Fibroblast of gingiva (primary cell): ENCODE measurements at places on chromosomes 6 and 20.

- no peak for DNase-seq
These were observed 488.5 kb upstream of the BTBD3 start for GRCh38 chr20:11429168-11429567.

DNA sequence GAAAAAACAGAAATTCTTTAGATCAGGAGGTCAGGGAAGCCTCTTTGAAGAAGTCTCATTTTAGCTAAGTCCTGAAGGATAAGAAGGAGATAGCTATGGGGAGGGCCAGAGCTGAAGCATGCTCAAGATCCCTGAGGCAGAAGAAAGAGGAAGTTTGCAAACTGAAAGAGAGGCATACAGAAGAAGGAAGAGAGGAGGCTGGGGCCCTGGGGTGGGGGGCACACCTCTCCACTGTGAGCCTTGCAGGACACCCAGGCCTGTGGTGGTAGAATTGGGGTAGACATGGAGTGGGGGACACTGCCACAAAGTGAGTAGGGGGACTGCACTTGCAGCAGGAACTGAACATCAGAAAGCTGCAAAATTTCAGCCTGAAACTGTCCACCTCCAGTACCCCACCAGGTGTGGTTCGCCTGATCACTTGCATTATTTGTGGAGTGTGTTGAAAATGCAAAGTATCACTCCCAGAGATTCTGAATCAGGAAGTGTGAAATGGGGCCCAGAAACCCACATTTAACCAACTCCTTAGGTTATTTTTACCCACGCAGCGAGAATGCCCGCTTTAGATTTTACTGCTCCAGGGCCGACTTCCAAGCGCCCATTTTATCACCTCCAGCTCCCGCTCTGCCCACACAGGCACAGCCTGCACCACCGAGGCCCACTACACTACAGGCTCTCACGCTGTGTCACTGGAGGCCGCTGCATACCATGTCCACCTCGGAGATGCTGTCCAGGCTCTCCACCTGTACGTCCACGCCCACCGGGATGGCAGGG lies 44.0 kb downstream of the GABRR2 start:
- DNase-seq = no peak

DNA sequence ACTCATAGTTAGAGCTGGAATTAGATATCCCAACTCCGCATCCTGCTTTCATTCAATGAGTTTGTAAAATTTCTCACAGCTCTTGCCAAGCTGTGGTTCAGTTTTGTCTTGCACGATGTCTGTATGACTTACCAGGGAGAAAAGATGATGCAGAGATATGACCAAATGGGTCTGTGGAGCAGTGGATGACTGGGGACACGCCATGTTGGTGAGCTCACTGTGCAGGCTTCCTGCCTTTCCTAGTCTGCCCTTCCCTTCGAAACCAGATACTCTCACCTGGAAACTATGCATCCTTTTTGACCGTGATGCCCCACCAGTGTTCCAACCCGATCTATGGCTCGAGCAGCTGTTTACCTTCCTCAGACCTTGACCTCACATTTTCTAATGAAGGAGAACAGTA lies 262.7 kb upstream of the BMP2 start:
- no peak for DNase-seq

DNA sequence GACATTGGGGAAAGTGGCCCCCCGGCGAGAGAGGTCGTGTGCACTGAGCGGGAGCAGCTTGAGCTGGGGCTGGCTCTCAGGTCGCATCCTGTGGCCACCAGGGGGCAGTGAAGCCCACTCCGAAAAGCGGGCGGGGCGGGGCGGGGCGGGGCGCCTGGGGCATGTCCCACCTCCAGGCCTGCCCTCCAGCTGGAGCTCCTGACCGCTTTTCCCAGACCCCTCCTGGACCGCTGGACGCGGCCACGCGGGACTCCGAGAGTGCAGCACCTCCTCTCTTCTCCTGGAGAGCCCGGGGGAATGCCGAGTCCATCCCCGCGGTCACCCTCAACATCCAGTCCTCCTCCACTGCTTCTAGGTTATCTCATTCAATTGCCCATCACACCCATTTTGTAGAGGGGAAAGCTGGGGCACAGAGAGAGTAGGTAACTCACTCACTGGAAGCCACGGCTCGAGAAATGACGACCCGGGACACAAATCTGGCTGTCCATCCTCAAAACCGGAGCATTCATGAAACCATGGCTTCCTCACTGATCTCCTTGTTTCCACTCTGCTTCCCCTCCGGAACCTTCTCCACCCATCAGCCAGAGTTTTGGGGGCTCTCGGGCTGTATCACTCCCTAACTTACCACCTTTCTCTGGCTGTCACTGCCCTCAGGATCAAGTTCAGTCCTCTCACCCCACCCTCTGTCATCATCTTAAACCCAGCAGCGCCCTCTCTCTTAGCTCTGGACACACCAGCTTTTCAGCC lies 24.1 kb downstream of the COX4I2 start:
- peak; percentile 75 for DNase-seq

DNA sequence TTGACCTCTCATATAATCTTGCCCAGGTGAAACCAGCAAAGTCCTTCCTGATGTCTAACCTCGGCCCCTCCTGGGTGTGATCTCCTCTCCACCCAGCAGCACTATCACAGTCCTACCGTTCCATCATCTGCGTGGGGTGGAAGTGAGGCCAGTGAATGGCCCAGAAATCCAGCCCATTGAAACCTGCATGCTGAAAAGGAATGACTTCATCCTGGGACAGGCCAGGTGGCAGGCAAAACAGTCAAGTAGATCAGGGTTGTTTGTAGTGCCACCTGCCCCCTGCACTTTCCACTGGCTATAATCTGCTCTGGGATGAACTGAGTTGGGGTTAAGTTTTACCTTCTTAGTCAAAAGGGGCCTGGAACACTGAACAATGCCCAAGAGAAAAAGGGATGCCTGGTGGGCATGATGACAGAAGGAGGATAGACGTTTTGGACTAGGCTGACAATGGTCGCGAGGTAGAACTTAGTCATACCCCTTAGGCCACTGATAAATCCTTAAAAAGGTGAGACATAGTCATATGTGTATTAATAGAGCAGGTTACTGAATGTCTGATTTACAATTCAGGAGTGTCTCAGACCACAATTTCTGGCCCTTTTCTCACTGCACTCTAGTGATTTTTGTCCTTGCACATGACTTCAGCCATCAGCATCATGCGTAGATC lies 8.1 kb upstream of the HSP90AB1 start:
- no peak for DNase-seq

GRCh38 chr20:4925842-4926530 lies 75.3 kb downstream of the SLC23A2 start:
- peak; percentile 12 for DNase-seq

DNA sequence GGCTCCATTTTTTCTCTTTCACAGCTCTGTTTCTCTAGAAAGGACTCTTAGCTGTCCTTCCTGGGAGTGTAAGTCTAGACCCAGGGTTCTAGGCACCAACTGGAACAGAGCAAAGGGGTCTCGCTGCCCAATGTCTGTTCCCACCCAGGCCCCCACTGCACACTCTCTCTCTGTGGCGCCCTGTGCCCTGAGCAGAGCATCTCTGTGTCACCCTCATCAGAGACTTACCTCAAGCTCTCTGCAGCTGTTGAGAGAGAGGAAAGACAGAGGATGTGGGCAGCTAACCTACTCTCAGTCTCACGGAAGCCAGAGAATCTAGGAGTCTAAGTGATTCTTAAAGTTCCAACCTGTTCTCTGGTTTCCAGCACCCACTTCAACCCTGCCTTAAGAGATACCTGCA lies 9.5 kb downstream of the NCR2 start:
- no peak for DNase-seq

GRCh38 chr6:135267085-135267484 lies 86.0 kb downstream of the MYB start:
- DNase-seq = no peak

DNA sequence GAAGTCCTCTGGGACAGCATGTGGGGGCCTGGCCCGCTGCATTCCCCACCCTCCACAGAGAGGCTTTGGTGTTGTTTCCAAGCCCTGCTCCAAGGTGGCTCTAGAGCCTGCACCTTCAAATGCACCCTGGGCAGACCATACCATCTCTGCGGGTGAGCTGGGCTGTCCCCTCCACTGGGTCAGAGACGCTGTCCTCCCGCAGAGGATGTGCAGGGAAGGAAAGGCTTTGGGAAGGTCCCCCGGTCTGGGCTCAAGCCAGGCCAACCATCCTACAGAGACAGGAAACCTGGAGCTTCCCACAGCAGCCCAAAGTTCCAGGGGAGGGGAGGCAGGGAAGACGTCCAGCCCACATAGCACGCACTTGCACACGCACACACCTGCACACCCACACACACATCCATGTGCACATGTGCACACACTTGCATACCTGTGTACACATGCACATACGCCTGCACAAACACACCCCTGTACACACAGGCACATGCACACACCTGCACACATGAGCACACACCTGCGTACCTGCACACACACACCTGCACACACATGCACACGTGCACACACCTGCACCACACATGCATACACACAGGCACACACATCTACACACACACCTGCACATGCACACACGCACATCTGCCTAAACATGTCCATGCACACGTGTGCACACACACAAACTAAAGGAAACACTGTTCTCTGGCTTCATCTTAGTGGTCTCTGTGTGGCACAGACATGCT lies 155.4 kb downstream of the ERMARD start:
- no peak for DNase-seq
